ENCODE measurements at places on chromosomes 7 and 10. TPM values are rescaled to one million over a fixed set of nuclear protein-coding genes. Genes with fewer than 3 reads are reported as not detected.

- no peaks in the 10 kb centered on the region for H3K36me3 ChIP-seq
- peak overlapping the region; percentile 58 for H3K27ac ChIP-seq
- no peak for DNase-seq
- no peaks in the 10 kb centered on the region for H3K27me3 ChIP-seq
Observed at GRCh38 chr7:134315679-134316538, 821 bp downstream of the SLC35B4 start.

- H3K4me3 ChIP-seq = no peak overlapping the region
- no peaks in the 10 kb centered on the region for H3K27me3 ChIP-seq
- no peaks in the 10 kb centered on the region for H3K4me1 ChIP-seq
- DNase-seq = no peak
- no peak overlapping the region for H3K27ac ChIP-seq
Observed at GRCh38 chr10:52284416-52285013, 29.6 kb upstream of the DKK1 start.

GRCh38 chr7:128204455-128204854, 36.6 kb upstream of the LEP start:
- no peak for DNase-seq
- H3K27ac ChIP-seq = no peak overlapping the region

- no peak overlapping the region for H3K27ac ChIP-seq
- H3K4me3 ChIP-seq = no peak overlapping the region
- no peaks in the 10 kb centered on the region for H3K36me3 ChIP-seq
- no peak for DNase-seq
Observed at GRCh38 chr7:30159163-30159562, 24.4 kb downstream of the MTURN start.

GRCh38 chr10:61701706-61702105, 39.0 kb downstream of the CABCOCO1 start:
- H3K27me3 ChIP-seq = no peaks in the 10 kb centered on the region
- no peaks in the 10 kb centered on the region for H3K4me1 ChIP-seq
- H3K4me3 ChIP-seq = no peak overlapping the region
- DNase-seq = no peak

DNA sequence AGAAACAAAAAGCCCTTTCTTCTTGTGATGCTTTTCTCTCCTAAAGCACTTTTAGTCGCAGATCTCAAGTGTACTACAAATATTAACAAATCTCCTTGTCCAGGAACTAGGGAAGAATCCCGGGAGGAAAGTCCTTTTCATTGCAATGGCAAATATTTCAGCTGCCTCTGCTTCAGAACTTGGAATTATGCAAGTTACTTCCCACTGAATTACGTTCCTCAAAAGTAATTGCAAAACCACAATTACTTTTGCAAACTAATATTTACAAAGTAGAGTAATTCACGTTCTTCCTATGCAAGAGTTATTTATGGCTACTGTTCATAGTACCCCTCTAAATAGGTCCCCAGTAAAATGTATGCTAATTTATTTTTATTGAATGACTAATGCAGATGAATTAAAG, 14.5 kb downstream of the PRKCQ start:
- no peak overlapping the region for H3K4me3 ChIP-seq
- no peaks in the 10 kb centered on the region for H3K36me3 ChIP-seq
- DNase-seq = no peak
- H3K27ac ChIP-seq = no peak overlapping the region
- no peaks in the 10 kb centered on the region for H3K27me3 ChIP-seq

GRCh38 chr10:71159892-71160291, 52.5 kb upstream of the UNC5B start:
- no peak overlapping the region for H3K27ac ChIP-seq
- H3K4me3 ChIP-seq = no peak overlapping the region
- no peaks in the 10 kb centered on the region for H3K27me3 ChIP-seq
- no peaks in the 10 kb centered on the region for H3K4me1 ChIP-seq
- no peaks in the 10 kb centered on the region for H3K36me3 ChIP-seq

DNA sequence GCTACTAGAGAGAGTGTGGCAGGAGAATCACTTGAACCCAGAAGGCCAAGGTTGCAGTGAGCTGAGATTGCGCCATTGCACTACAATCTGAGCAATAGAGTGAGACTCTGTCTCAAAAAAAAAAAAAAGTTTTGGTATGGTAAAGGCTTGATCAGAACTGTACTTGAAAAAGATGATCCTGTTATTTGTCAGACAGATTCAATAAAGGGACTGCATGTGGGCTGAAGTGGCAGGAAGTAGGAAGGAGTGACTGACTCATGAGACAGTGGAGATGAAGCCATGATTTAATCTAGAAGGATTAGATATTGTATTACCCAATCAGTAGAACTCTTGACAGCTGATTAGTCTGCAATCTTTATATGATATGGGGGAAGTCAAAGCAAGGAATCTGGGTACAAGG, 2.7 kb upstream of the TMEM254 start:
- H3K36me3 ChIP-seq = no peaks in the 10 kb centered on the region
- no peak overlapping the region for H3K4me3 ChIP-seq
- H3K27me3 ChIP-seq = no peaks in the 10 kb centered on the region
- DNase-seq = no peak
- peaks cover 9% of the 10 kb centered on the region for H3K4me1 ChIP-seq

DNA sequence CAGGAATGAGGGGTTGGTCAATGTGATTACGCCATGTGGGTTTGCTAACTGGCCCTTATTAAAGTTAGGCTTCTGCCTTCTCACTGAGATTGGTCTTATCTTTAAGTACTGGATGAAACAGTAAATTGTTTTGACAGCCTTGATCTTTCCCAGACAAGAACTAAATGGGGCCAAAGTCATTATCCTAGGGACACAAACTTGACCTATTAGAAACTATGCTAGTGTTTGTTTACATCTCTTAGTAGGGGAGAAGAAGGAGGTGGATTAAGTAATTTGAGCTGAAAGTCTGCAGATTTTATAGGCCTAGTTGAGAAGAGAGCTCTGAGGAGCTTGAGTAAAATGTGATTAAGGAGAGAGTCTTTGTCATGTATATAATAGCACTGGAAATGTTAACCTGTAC, 386.9 kb downstream of the HTR7 start:
- no peaks in the 10 kb centered on the region for H3K36me3 ChIP-seq
- no peak overlapping the region for H3K4me3 ChIP-seq
- no peaks in the 10 kb centered on the region for H3K4me1 ChIP-seq
- H3K27me3 ChIP-seq = no peaks in the 10 kb centered on the region
- no peak overlapping the region for H3K27ac ChIP-seq

DNA sequence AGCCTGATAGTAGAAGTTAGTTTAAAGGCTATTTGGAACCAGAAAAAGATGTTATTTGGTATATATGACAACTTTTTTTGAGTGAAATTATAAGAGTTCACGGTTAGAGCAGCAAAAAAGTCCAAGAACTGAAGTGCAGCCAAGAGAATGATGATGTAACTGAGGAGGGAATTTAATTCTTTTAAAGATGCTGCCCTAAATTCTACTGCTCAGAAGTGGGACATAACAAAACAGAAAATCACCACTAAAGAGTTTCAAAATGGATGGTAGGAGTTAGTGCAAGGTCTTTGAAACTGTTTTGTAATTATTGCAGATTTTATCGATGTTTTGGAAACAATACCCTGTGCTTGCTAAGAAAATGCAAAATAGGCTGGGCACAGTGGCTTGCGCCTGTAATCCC, 6.5 kb downstream of the SAMD8 start:
- no peak overlapping the region for H3K27ac ChIP-seq
- no peak overlapping the region for H3K4me3 ChIP-seq
- H3K27me3 ChIP-seq = no peaks in the 10 kb centered on the region
- H3K36me3 ChIP-seq = no peaks in the 10 kb centered on the region
- H3K4me1 ChIP-seq = peaks cover under 1% of the 10 kb centered on the region

DNA sequence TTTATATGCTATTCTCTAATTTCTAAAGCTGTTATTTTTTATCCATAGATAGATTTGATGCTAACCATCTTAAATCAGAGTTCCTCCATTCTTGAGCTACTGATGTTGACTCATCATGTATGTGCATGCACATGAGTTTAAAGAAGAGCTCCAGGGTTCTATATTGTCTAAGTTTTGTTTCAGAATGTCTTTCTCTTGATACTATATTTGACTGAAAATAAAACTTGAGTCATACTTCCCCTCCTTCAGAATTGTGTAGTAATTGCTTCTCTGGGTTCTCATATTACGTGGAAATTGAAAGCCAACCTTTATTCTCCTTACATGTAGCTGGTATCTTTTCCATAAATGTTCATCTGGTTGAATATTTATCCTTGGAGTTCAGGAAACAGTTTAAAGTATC, 89.4 kb downstream of the LRRTM3 start:
- H3K36me3 ChIP-seq = no peaks in the 10 kb centered on the region
- no peaks in the 10 kb centered on the region for H3K4me1 ChIP-seq
- no peak for DNase-seq
- H3K27ac ChIP-seq = no peak overlapping the region
- no peaks in the 10 kb centered on the region for H3K27me3 ChIP-seq

- no peak overlapping the region for H3K4me3 ChIP-seq
- H3K27me3 ChIP-seq = no peaks in the 10 kb centered on the region
- no peak overlapping the region for H3K27ac ChIP-seq
Observed at GRCh38 chr10:88459530-88459929, 123.6 kb downstream of the RNLS start.

- H3K4me1 ChIP-seq = peaks cover 23% of the 10 kb centered on the region
- no peaks in the 10 kb centered on the region for H3K27me3 ChIP-seq
- DNase-seq = no peak
- H3K27ac ChIP-seq = no peak overlapping the region
Observed at GRCh38 chr10:59064759-59065539, 111.5 kb upstream of the PHYHIPL start.

DNA sequence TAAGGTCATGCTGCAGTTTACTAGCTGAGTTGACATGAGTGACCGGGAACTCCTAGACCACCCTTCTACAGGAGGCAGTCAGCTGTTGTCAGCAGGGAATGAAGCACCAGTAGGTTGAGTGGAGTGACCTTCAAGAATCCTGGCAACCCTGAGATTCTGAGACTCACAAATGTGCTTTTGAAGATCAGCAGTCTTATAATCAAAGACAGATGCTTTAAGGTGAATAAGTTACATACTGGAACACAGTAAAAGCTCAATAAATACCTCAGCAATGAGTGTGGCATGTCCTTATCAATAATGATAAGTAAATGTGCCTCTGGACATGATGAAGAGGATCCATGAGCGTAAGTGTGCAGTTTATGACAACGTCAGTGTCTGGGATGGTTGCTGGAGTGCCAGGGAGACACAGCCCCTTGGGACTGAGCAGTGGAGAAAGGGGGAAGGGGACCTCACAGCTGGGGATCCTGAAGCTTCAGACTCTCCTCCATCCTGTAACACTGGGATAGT, 11.9 kb upstream of the OR6V1 start:
- H3K27ac ChIP-seq = no peak overlapping the region
- peaks cover 7% of the 10 kb centered on the region for H3K4me1 ChIP-seq
- no peaks in the 10 kb centered on the region for H3K36me3 ChIP-seq
- no peak overlapping the region for H3K4me3 ChIP-seq

- H3K27ac ChIP-seq = no peak overlapping the region
- H3K36me3 ChIP-seq = no peaks in the 10 kb centered on the region
Observed at GRCh38 chr7:2870471-2870931, 26.4 kb upstream of the GNA12 start.

GRCh38 chr10:49527850-49528249, 11.1 kb downstream of the ERCC6 start:
- no peak overlapping the region for H3K27ac ChIP-seq
- H3K27me3 ChIP-seq = no peaks in the 10 kb centered on the region
- no peaks in the 10 kb centered on the region for H3K36me3 ChIP-seq
- no peak for DNase-seq

DNA sequence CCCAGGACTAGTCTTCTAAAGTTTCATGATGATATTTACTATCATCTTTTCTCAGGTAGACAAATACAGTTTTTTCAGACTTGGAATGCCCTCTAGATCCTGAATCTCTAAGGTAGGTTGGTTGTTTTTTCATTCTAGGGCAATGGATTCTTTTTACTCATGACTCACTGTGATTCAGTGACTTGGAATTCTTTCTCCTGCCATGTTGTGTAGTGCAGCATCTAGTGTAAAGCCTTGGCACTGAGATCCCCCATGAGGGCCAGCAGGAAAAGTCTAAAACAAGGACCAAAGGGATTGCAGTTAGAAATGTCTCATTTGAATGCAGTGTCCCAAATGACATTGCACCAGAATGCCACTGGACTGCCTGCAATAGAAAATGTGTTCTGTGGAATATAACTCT, 430.4 kb downstream of the NEBL start:
- DNase-seq = no peak
- H3K27ac ChIP-seq = no peak overlapping the region
- H3K27me3 ChIP-seq = no peaks in the 10 kb centered on the region

DNA sequence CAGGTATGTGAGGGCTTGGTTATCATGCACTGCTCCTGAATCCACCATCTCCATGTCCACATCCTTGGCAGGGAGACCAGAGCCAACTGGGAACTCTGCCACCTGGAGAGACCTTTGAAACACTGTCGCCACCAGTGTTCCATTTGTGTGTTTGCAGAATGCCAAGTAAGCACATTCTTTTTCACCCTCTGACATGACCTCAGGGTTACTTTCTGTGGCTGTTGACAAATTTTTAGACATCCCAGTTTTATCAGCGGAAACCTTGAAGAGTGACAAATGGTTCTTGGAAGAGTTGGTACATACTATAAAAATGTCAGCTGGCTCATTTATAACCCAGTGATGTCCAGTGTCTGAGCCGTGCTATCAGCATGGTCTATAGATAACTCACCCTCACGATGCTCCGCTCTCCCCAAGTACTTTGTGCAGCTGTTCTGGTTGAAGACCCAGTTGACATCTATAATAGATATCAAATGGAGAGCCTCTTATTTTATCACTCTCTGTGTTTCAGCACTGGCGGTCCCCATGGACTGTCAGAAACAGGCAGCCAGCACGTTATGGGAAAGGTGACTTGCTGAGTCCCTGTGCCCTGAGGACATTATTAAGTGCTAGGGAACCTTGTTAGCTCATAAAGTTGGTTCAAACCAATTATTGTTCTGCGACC, 563.1 kb upstream of the GALNT17 start:
- no peaks in the 10 kb centered on the region for H3K36me3 ChIP-seq
- peak; percentile 60 for DNase-seq
- no peaks in the 10 kb centered on the region for H3K27me3 ChIP-seq
- no peak overlapping the region for H3K4me3 ChIP-seq

- H3K4me3 ChIP-seq = peak overlapping the region; percentile 28
- H3K27me3 ChIP-seq = no peaks in the 10 kb centered on the region
- no peaks in the 10 kb centered on the region for H3K36me3 ChIP-seq
- DNase-seq = no peak
- no peaks in the 10 kb centered on the region for H3K4me1 ChIP-seq
- H3K27ac ChIP-seq = peak overlapping the region; percentile 65
Observed at GRCh38 chr7:4724648-4725013, 42.5 kb downstream of the FOXK1 start.

- H3K27me3 ChIP-seq = no peaks in the 10 kb centered on the region
- H3K4me1 ChIP-seq = peaks cover 8% of the 10 kb centered on the region
- H3K27ac ChIP-seq = no peak overlapping the region
- no peaks in the 10 kb centered on the region for H3K36me3 ChIP-seq
- DNase-seq = no peak
Observed at GRCh38 chr7:122145937-122146645, 2.0 kb upstream of the AASS start.

Gene JCAD
- 21.2 TPM for total RNA-seq

Gene RET
- 0.78 TPM for total RNA-seq

Gene ZNF488
- not detected for total RNA-seq
